LNCaP clone FGC (cell line): ENCODE measurements at places on chromosomes 5 and 9.

- DNase-seq, result no peak
Observed at GRCh38 chr5:60830581-60831127, 13.4 kb downstream of the ELOVL7 start.

DNA sequence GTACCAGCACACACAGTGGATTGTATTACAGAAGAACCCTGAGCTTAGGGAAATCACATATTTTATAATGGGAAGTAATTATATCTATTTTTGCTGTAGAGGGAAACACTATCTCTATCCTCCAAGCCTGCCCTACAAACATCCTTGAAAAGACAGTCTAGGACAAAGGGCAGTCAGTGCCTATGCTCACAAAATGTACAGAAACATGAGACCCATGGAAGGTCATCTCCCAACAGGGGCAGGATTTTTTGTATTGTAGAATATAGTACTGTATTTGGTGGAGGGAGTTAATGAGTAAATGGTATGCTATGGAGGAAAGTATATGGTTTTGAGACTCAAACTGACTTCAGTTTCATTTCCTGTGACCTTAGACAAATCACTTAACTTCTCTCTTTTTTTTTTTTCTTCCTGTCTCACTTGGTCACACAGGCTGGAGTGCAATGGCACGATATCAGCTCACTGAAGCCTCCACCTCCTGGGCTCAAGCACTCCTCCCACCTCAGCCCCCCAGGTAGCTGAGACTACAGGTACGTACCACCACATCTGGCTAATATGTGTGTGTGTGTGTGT lies 5.8 kb upstream of the RAB14 start:
- DNase-seq, result no peak

DNA sequence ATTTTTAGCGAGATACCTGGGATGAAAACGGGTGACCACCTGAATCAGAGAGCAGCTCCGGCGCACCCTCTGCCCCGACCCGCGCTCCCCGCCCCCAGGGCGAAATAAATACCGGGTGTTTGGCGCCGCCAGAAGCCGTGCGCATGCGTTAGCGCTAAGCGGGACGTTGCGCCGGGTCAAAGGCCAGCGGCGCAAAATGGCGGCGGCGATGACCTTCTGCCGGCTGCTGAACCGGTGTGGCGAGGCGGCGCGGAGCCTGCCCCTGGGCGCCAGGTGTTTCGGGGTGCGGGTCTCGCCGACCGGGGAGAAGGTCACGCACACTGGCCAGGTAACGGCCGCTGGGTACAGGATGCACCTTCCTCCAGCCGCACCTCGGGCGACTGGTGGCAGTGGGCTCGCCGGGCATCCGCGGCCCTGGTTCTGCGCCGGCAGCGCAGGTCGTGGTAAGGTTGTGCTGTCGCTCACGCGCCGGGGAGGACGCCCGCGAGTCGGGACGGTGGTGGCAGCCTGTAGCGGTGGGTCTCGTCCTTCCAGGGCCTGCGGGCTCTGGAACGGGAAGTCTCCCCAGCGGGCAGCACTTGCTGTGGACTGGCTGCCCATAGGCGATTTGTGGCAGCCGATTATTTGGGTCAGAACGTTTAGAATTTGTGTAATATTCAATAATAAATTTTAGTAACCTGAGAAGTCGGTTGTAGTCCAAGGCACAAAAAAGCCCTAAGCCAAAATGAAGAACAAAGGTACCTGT lies at the start of gene NDUFS6:
TSS of gene NDUFS6 (plus strand) at position 186 of the 745 bp plus-strand sequence. CDS start at position 197, 11 bp downstream.
- DNase-seq, result peak; percentile 36

DNA sequence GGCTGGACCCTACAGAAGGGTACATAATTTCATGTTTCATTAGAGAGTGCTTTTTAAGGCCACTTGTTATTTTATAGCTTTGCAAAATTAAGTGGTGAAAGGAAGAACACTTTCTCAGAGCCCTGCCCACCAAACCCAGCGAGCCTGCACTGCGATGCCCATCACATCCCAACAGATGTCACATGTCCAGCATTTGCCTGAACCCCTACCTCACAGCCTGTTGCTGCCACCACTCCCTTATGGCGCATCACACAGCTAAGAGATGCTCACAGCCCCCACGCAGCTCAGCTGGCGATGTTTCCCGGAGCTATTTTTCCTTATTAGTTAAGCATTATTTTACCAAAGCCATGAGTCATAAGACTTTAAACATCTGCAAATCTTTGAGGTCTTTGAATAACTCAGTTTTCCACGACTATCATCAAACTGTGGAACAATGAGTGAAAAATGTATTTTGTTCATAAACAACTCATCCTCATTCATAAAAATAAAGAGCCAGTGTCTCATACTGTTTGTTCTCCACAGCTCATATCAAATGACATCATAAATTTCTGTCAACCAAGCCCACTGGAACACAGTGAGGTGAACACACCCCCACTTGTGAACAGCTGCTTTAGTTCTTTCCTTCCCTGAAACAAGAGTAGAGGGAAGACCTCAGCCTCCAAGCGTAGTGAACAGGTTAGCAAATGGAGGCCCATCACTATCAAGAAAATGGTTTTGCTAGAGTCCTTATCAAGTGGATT lies 104.9 kb downstream of the SYK start:
- no peak for DNase-seq

GRCh38 chr5:32280656-32281081 lies 32.1 kb downstream of the MTMR12 start:
- DNase-seq, result no peak

DNA sequence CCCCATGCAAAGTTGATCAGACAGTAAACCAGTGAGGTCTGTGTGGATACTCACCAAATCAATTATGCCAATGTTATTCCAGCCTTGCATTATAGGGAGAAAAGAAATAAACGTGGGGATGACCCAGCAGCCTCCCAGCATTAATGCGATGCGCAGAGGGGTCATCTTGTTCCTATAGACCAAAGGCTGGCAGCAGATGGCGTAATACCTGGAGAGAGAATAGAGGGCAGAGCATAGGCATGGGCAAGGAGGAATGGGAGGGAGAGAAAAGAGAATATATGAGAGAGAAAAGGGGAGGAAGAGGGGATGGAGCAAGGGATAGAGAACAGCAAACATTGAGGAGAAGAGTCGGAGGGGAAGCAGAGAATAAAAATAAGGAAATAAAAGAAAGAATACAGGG lies 131.2 kb downstream of the HTR4 start:
- DNase-seq, result no peak

GRCh38 chr5:95726811-95727763 lies 4.0 kb upstream of the RHOBTB3 start:
- no peak for DNase-seq

DNA sequence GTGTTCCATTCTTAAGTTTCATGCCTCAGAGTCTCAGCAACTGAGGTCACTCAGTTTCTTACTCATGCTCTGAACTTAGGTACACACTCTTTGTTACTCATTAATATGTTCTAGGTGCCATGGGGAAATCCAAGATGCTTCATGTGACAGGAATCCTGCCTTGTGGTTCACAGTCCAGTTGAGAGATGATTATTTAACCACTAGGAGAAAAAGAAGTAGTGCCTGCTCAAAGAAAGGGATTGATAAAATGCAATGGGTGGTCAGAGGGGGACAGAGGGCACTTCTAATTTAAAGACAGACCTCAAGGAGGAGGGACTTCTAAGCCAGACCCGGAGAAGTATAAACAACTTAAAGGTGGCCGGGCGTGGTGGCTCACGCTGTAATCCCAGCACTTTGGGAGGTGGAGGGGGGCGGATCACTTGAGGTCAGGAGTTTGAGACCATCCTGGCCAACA lies 69.0 kb downstream of the UGCG start:
- DNase-seq, result no peak

GRCh38 chr9:11063263-11063662 lies 450.5 kb upstream of the PTPRD start:
- no peak for DNase-seq

DNA sequence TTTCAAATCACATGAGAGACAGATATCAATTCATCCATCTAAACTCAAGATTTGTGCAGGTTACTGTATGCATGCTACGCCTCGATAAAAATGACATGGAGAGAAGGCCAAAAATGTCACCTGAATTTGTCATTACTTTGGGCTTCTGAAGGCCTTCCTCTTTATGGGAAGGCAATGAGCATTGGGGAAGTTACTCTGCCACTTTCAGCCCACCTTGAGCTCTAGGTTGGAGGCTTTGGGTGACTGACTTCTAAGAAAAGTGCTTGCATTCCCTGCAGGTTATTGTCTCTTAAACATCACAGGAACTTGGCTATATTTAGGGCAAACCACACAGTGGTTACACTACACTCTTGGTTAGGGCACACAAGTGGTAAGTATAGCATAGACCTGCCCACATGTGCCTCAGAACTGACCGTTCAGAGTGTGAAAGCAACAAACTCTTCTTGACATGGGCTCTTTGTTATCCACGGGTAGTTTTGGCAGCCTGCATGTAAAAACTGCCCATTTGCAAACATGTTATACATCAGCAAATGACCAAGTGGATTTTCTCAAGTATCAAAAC lies 169.5 kb downstream of the ZNF608 start:
- DNase-seq, result no peak

DNA sequence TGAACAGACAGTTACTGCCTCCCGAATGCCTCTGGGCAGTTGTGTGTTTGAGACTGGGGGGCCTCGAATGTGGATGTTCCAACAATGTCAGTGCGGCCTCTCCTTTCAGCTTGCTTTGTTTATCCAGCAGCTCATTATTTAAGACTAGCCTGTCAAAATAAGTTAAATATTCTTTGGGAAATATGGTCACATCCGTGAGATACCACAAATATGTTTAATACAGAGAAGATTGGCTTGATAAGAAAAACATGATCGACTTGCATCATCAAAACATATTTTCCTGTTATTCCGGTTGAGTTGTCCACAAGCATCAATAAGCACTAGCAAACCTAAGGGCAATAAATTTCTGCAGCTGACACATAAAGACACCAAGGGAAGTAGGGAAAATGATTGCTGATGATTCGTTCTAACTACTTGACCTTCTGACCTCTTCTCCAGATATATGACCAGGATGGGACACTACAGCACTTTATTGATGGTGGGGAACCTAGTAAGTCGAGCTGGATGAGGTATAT lies 66.5 kb downstream of the PRDM6 start:
- peak; percentile 95 for DNase-seq
